RWPE1 (cell line): ENCODE measurements at places on chromosomes 2 and 18.

GRCh38 chr18:29217124-29217915, 1040.4 kb upstream of the CDH2 start:
- DNase-seq = no peak

DNA sequence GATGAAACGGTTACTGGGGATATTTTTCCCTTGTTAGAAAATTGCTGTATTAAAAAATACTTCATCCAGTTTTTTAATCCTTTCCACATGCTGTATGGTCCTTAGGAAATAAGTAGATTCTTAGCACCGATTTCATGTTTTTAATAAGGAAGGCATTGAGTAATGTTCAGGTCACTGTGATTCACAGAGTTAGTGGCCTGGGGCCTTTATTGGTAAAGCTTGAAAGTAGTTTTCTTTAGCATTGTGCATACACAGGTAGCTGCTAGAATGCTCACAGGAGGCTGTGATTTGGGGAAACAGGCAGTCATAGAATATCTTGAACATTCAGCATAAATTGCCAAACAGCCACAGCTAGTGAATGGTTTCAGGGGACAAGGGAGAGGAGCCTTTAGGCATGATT, 79.8 kb downstream of the XRCC5 start:
- peak; percentile 37 for DNase-seq

DNA sequence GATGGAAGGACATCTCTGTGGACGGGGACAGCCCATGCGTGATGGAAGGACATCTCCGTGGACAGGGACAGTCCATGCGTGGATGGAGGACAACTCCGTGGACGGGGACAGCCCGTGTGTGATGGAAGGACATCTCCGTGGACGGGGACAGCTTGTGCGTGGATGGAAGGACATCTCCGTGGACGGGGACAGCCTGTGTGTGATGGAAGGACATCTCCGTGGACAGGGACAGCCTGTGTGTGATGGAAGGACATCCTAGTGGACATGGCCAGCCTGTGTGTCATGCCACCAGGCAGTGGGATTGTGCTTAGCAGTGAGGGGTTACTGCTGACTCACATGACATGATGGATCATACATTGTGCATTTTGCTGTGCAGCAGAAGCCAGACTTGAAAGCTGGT, 30.0 kb upstream of the NFATC1 start:
- no peak for DNase-seq

GRCh38 chr2:238847841-238848690, at the start of gene TWIST2:
Gene TWIST2, plus strand, starts transcription at chr2:238848085. Its CDS starts 131 bp downstream, at chr2:238848216.
- DNase-seq = peak; percentile 85

- DNase-seq = peak; percentile 41
Measured at GRCh38 chr2:20650393-20650876, 463 bp downstream of the HS1BP3 start.

DNA sequence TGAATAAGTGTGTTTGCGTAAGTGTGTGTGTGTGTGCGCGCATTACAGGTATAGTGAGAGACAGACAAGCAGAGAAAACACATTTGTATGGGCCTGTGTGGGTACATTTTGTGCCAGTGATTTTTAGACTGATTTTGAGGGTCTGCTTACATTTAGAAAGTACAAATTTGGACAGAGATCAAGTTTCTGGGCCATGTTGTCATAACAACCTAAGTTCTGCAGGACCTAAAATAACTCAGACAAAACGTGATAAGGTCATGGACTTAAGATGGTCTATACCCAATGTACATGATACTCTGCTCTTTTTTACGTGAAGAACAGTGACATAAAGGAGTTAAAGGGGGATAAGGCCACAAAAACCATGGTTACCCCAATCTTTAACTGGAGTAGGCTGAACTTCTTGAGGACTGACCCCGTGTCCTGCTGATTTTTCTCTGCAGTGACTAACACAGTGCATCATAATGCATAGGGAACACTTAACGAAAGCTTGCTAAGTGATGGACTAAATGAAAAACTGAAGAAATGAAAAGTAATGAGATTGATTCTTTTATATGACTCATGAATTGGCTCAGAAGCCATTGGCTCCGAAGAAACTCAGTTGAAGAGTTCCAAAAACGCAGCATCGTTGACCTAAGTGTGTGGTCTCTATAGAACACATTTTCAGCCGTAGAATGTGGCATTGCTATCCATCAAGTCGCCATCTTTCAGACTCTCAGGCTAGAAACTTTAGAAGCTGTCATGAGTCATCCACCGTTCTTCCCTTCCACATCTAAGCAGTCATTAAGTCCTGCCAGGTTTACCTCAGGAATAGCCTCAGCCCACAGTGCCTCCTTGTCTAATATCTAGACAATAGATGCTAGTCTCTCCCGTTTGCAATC, 61.6 kb upstream of the NCOA1 start:
- no peak for DNase-seq

DNA sequence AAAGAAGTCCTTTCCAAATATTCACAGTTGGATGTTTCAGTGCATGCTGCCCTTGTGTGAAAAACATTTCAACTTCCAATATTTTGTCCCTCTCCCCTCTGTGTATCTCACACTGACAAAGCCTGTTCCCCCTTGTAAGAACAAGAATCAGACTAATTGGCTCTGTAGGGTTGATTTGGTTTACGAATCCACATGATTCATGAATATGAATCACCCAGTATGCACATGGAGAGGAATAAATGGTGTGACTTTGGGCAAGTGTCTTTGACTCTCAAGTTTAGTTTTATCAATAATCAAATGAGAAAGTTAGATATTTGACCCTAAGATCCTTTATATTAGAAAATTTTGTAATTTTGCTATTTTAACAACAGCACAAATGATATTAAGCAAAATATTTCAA, 9.3 kb upstream of the CDH20 start:
- no peak for DNase-seq

DNA sequence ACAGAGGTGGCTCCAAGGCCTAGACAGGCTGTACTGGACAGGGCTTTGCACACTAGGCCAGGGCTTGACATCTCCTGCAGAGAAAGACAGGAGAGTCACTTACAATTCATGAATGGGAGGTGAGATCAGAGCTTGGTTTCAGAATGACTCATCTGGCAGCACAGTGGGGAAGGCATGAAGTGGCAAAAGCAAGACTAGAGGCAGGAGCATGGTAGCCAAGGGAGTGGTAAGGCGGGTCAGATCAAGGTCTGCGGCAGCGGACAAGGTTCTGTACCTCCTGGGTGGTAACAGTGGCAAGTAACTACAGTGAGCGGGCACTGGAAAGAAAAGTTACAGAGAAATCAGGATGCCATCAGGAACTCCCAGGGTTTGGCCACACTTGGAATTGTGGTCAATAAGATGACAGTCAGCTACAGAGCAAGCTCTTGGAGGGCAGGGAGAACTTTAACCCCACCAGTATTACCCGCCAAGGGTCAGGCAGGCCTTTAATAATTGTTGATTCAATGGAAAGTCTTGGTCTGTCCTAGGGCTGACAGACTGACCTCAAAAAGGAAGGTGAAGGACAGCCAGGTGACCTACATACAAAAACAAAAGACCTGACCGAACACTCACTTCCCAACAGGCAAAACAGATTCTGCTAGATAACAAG, 5.7 kb downstream of the MCFD2 start:
- DNase-seq = peak; percentile 71

GRCh38 chr18:25349131-25349925, 2.6 kb downstream of the ZNF521 start:
- no peak for DNase-seq

GRCh38 chr2:203600286-203600685, 65.2 kb upstream of the RAPH1 start:
- no peak for DNase-seq

DNA sequence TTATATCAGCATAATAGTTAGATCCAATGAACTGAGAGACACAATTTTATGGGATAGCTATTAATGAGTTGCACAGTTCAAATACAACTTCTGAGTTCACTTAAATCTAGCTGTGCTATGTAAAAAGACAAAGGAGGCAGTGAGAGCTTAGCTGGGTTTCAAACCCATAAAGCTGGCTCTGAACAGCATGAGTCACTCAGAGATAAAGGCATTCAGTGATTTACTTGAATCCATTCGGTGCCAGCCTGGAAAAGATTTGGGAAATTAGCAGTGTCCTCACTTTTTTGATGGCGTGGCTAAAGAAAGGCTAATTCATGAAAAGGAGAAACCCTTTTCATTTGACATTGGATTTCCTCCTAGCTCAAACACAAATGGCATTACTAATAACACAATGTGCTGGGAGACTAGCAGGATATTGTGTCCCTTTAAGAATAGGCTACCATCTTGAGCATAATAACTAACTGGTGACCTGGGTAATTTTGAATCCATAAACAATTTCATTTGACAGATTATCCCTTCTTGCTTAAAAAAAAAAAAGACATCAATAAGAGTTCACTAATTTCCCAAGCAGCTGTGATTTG, 98.4 kb upstream of the NEUROD1 start:
- no peak for DNase-seq

DNA sequence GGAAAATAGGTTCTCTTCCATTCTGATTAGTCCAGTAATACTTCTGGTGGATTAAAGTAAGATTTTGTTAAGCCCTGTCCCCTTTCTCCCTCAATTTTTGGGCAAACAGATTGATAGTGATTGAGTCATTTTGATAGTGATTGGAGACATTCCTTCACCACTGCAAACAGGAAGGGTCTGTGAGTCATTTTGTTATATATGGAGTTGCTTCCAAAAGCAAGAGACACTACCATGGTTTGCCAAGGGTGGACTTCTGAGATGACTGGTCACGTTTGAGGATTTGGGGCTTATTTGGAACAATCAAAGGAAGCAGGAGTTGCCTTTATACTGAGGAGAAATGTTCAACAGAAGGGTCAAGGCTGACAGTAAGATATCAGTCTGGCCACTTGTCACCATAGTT, 249.9 kb downstream of the PARD3B start:
- DNase-seq = no peak

DNA sequence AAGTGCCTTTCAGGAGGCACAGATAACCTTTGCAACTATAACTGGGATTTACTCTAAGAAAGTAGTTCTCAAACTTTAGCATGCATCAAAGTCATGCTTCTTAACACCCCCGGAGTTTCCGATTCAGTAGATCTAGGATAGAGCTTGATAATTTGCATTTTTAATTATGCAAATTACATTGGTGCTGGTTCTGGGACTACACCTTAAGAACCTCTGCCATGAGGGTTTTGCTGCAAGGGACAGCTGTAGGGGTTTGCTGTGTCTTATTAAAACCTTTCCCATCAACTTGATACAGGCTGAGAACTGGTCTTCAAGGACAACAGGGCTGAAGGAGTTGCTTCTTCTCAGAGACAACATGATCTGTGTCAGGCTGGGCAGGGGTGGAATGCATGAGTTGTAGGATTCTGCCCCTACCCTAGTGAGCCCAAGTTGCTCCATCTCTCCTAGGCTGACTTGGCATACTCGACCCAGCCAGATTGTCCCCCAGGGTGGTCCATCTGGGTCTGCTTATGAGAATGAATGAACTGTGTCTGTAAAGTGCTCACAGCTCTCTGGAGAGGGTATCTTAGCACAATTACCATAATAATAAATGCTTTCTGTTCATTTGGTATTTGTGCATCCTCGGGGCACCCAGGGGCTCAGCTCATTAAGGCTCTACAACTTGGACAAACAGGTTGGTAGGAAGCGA, 232.7 kb downstream of the CLIP4 start:
- no peak for DNase-seq

DNA sequence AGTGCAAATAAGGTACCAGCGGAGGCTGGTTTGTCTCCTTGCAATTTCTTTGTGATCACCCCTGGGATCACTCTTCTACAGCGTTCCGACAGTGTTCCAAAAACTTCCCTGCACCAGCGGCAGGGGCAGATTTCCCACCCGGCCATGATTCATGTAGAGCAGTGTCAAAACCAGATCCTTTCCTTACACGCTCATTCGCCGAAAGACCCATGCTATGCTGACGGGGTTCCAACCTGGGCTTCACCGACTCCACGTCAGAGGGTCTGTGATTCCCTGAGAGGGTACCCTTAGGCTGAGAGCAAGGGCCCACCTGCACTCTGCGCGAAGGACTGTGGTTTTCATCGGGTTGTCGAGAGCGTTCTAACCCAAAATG, 423 bp upstream of the TTC27 start:
- peak; percentile 20 for DNase-seq

GRCh38 chr2:18473241-18474181, 86.9 kb downstream of the RDH14 start:
- peak; percentile 4 for DNase-seq

DNA sequence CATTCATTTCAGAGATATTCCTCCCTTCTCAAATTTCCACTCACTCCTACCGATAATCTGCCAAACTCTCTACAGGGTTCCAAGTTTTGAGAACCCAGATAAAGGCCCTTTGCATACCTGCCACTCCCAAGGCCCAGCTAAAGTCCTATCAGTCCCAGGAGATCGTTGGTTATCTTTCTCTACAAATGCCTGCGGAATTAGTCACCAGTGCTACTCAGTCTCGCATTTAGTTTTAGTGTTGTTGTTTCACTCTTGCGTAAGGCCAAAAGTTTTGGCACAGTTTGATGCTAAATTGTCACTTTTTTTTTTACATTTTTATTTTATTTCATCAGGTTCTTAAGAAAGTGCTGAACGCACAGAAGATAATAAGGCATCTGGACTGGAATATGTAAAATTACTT, 29.2 kb upstream of the SETBP1 start:
- peak; percentile 38 for DNase-seq

GRCh38 chr2:100887713-100888495, 68.0 kb downstream of the NPAS2 start:
- no peak for DNase-seq

- DNase-seq = no peak
Measured at GRCh38 chr2:233039846-233040530, 7.5 kb downstream of the NEU2 start.

DNA sequence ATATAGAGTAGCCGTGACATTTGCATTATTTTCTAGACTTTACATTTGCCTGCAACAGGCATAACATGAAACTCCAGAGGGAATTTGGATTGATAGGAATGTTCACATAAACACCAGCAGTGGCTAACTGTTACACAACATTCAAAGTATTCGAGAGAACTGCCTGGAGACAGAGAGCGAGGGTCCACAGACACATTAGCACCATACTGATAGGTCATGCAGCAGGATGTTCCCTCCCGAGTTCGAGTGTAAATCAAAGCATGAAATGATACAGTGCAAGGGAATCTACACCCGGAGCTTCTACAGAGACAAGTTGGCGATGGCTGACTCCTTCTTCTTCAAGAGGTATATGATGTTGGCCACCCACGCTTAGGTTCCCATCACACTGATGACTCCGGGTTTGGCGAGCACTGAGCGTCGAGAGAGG, 89.5 kb downstream of the COL6A3 start:
- DNase-seq = no peak

- DNase-seq = no peak
Measured at GRCh38 chr2:115161771-115162493, 719.5 kb downstream of the DPP10 start.

DNA sequence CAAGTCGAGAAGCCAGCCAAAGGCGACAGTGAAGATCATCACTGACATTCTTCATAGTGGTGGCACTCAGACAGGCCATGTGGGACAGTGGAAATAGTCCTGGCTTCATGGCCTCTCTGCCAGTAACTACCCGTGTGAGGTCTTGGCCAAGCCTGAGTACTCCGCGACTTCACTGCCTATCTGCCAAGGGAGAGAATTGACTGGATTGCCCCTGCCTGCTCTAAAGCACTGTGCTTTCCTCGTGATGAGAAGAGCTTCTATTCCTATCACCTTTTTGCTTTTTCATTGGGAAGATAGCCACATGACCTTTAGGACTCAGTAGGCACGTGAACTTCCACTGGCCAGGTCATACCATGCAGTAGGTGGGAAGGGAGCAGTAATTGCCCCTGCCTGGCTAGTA, 239.3 kb downstream of the HAUS1 start:
- no peak for DNase-seq
